Activated naive CD8-positive, alpha-beta T cell treated with anti-CD3 and anti-CD28 coated beads, Interleukin-2, amount 50 U/mL, for 24 hours (primary cell): ENCODE measurements at places on chromosomes 16 and 17.

DNA sequence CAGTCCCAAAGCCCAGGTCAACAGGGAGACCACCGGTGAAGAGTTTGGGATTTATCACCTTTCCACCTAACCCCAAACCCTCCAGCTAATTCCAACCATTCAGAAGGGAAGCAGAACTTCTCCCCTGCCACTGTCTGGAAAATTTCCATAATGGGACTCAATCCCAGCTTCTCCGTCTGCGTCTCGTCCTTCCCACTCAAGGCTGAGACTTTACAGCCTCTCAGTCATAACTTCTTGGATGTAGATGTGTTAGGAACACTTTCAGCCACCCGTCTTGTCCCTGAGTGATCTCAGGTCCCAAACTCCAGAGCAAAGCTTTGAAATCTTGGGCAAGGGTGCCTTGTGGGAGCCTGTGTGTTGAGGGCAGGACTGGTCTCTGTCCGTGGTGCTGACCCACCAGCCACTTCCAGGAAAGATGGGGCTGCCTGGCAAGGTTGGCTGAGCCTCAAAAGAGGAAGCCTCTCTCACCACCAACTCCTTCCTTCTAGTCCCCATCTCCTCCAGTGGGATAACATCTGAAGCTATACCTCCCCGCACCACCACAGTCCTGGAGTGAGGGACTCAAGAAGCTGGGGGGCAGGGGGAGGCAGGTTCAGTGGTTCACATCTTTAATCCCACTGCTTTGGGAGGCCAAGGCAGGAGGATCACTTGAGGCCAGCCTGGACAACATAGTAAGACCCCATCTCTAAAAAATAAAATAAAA lies 9.3 kb downstream of the GAS2L2 start:
- DNase-seq = peak; percentile 39

DNA sequence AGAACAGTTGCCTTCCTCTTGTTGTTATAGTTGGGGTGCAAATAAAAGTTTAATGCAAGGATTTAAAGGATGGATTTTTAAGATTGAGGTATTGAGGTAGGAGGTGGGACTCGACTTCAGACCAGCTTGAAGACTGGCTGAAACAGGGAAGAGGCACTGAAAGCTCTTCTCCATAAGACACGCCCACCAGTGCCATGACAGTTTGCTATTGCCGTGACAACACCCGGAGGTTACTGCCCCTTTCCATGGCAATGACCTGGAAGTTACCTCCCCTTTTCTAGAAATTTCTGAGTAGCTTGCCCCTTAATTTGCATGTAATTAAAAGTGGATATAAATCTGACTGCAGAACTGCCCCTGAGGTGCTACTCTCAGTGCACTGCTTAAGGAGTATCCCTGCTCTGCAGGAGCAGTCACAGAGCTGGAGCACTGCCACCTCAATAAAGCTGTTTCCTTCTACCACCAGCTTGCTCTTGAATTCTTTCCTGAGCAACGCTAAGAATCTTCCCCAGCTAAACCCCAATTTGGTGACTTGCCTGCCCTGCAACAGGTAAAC lies 122.6 kb downstream of the SHISA6 start:
- no peak for DNase-seq

GRCh38 chr17:83062011-83062817 lies 17.2 kb upstream of the METRNL start:
- peak; percentile 1 for DNase-seq

DNA sequence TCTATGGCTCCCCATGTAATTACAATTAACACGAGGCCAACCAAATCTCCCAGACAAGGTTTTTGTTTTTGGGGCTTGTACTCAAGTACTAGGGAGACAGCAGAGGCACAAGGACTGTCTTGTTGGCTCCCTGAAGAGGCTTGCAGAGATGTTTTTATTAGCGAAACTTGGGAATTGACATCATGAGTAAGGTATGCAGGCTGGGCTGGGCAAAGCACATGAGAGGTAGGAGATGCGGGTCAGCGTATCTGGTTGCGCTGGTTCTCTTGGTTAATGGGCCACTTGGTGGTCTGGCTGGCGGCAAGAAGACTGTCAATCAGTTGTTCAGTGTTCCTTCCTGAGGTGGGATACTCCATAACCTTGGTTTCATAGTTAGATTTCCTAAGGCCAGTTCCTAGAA lies 28.9 kb downstream of the LCMT1 start:
- DNase-seq = no peak

- no peak for DNase-seq
Observed at GRCh38 chr17:50060951-50061712, 5.2 kb downstream of the ITGA3 start.

DNA sequence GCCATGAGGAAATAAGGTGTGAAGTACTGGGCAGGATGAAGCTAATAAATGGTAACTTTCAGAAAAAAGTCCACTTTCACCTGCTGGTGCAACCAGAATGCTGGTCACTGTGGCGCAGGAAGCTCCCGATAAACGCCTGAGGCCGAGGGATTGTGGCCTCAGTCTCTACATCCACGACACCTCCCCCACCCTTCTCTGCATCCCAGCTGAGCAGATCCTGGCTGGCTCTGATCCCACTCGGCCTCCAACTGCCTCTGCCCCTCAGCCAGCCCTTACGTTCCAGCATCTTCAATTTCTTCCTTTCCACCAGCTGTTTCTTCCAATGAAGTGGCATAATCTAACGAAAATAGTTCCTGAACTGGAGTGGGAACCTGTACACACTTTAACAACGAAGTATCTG lies 49.5 kb downstream of the COX4I1 start:
- DNase-seq = no peak

DNA sequence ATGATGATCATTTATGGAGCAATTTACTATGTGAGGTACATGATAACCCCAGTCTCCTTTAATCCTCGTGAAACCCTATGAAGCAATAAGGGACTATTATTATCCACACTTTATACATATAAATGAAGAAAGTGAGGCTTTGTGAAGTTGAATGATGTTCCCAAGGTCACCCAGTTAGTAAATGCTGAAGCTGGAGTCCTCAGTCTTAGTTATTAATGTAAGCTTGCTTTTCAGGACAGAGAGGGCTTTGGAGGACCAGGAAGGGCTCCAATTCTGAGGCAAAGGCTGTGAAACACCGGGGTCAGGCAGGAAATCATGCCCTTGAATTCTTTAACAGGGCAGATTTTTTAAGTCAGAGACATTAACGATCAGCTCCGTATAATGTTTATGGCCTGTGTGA lies 36.8 kb downstream of the KSR1 start:
- DNase-seq = no peak

GRCh38 chr17:50953831-50954601 lies 87.9 kb upstream of the TOB1 start:
- no peak for DNase-seq

DNA sequence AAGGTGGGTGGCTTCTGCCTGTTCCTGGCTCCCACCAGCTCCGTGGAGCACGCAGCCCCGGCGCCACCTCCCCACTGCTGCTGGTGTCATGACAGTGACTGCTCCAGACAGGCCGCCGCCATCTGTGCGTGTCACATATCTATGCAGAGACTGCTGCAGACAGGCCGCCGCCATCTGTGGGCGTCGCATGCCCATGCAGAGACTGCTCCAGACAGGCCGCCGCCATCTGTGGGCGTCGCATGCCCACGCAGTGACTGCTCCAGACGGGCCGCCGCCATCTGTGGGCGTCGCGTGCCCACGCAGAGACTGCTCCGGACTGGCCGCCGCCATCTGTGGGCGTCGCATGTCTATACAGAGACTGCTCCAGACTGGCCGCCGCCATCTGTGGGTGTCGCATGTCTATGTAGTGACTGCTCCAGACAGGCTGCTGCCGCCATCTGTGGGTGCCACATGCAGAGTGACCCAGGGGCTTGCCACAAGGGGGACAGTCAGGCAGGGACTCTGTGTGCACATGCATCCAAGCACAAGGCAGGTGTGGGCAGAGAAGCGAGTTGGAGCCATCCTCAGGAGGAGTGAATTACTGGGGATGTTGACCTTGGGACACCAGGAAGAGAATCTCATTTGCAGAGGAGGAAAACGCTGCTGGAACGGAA lies 3.3 kb upstream of the FN3KRP start:
- no peak for DNase-seq

DNA sequence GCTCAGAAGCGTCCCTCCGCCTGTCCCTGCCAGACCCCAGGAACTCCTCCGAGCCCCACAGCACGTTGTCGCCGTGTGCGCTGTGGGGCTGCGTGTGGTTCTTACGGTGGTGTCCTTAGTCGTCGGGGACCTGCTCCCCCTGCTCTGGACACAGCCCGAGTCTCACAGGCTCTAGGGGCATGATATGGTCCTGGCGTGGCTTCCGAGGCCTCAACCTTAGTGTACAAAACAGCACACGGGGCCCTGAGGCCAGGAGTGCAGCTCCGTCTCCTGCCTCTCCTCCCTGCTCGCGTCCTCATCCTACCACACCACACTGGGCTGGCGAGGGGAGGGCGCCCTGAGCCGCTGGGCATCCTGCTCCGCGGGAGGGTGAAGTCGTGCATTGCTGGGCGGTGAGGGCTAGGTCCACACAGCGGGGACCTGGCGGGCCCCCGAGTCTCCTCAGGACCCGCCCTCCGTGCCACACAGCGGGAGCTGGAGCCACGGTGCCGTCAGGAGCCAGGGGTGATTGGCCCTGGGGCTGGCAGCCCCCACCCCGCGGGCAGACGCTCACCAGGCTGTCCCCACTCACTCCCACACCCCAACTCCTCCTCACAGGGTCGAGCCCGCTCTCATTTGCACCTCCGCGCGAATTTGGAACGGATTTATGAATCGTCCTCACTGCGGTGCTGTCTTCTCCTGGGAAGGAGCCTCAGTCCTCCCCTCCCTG lies 1.2 kb upstream of the MAFG start:
- no peak for DNase-seq

- DNase-seq = peak; percentile 80
Observed at GRCh38 chr17:27760069-27760885, 40.1 kb downstream of the NOS2 start.

DNA sequence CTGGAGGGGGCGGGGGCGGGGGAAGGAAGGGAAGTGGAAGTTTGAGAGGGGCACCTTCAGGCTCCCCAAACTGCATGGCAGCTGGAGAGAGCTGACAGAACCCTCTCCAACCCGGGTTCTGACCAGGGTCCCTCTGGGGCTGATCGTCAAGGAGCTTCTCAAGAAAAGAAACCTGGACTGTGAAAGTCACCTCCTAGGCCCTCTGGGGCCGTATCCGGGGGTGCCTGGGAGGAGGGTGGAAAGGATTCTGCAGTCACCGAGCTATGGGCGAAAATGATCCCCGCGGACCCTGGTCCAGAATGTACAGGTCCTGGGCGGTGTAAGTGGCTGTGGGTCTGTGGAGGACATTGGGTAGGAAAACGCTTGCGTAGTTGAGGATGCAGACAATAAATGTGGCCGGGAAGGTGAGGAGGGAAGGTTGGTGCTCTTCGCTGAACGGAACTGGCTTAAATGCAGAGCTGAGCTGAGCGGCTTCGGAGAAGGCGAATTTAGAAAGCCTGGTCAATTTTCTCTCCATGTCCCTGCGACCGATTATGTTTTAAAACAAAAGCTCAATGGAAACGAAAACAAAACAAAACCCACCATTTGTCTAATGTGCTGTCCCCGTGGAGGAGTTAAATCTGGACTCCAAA lies 3.6 kb upstream of the LHX1 start:
- DNase-seq = peak; percentile 12

DNA sequence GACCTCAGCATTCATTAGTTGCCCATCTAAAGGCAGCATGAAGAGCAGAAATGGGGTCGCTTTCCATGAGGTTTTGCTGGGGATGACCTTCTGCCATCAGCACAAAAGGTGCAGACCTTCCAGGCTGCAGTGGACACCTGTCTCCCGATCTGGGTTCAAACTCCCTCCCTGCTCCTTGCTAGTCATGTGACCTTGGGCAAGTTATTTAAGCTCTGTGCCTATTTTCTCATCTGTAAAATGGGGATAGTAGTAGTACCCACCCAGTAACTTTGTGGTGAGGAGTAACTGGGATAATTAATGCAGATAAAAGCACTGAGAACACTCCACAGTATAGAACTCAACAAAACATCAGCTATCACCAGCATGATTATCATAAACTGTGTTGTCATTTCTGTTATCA lies 21.4 kb upstream of the COQ7 start:
- no peak for DNase-seq

GRCh38 chr16:63461248-63461841 lies 1425.1 kb upstream of the CDH8 start:
- DNase-seq = no peak

GRCh38 chr16:89345642-89346150 lies 128.2 kb downstream of the ZNF778 start:
- DNase-seq = no peak

DNA sequence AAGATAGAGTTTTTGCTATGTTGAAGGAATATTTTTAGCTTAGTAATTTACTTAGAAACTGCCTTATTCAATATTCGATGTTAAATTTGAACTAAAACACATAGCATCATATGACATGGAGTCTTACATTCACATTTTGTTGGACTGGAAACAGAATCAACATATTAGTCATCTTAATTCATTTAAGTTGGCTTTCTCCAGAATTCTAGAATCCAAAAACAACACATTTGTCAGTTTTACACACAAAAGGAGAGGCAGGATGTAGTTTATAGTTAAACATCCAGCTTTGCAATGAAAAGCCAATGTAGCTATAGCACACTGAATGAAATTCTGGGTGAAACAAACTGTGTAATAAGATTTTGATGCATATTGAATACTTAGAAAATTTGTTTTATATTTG lies 43.3 kb downstream of the WWOX start:
- DNase-seq = no peak

GRCh38 chr17:8696426-8696825 lies 48.2 kb downstream of the CCDC42 start:
- DNase-seq = no peak

DNA sequence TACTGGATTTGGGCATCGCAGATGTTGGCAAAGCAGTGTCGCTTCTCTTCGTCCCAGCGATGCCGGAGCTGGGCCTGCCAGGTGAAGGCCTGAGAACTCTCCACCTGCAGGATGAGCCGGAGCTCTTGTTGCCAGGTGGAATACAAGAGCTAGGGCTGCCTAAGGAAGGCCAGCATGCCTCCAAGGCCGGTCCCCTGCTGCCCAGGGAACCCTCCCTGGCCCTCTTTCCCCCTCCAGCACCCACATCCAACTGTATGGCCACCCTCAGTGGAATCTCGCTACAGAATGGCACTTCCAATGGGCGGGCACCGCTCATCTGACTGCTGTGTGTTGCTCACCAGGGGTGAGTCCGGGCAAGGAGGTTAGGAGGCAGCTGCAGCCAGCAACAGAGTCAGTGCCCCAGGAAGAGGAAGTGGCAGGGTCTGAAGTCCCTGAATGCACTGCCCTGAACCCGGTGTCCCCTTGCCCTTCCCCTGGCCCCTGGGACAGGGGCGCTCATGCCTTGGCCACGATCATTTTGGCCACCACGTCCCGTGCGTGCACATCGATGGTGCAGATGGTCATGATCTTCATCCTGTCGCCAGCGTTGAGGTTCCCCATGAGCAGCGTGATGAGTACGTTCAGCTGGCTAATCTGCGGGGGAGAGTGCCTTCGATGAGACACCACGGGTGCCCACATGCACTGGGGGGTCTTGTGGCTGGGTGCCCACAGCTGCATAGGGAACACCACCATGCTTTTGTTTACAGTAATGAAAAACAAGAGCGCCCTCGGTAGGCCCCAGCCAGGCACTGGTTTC lies 75.8 kb downstream of the DNAH17 start:
- no peak for DNase-seq

DNA sequence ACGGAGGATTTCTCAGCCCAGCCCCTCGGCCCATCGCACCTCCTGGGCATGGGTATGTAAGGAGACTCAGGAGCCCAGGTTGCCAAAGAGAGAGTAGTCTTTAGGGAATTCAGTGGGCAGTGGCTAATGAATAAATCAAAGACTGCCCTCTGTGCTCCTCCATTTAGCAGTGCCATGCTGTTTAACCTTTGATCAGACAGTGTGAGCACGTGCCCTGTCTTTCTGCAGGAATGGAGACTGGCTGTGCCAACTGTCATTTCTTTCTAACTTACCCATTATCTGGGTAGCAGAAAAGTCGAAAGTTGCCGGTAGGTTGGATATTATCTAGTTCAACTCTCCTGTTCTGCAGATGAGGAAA lies 62.4 kb downstream of the CDRT4 start:
- no peak for DNase-seq
